Nasal cavity respiratory epithelium epithelial cell of viscerocranial mucosa (primary cell): ENCODE measurements at places on chromosomes 3 and 15. TPM values are rescaled to one million over a fixed set of nuclear protein-coding genes. Genes with fewer than 3 reads are reported as not detected.

Gene RASL12
- not detected in 2 replicates for total RNA-seq

Gene XCR1
- total RNA-seq, result not detected in 2 replicates

Gene GMNC
- total RNA-seq, result under 0.01 TPM in 1 of 2 replicates, not detected in the other

Gene TF
- total RNA-seq, result 0.21 and 0.34 TPM in 2 replicates

Gene SLC6A1
- total RNA-seq, result not detected in 2 replicates

Gene CRABP1
- not detected in 2 replicates for total RNA-seq

Gene VILL
- total RNA-seq, result 28.0 and 45.5 TPM in 2 replicates

Gene IGF2BP2
- 38.6 and 67.6 TPM in 2 replicates for total RNA-seq

Gene MEX3B
- total RNA-seq, result 0.34 and 2.3 TPM in 2 replicates

Gene SPTSSB
- 0.64 and 1.4 TPM in 2 replicates for total RNA-seq

Gene SLC28A2
- total RNA-seq, result not detected in 2 replicates

Gene FBLN2
- total RNA-seq, result 1.4 and 35.7 TPM in 2 replicates

Gene TLR9
- 0.07 TPM in 1 of 2 replicates, not detected in the other for total RNA-seq

Gene LPP
- total RNA-seq, result 21.5 and 50.5 TPM in 2 replicates

Gene KLHL40
- not detected in 2 replicates for total RNA-seq

Gene STRC
- 0.34 and 0.71 TPM in 2 replicates for total RNA-seq

Gene C2CD4A
- total RNA-seq, result 0.34 and 3.0 TPM in 2 replicates

Gene PGBD4
- 2.4 and 2.7 TPM in 2 replicates for total RNA-seq

Gene PRSS50
- under 0.01 TPM in 1 of 2 replicates, not detected in the other for total RNA-seq

Gene CYP1A2
- not detected in 2 replicates for total RNA-seq

Gene UTS2B
- total RNA-seq, result 0.07 TPM in 1 of 2 replicates, not detected in the other

Gene CCR4
- not detected in 2 replicates for total RNA-seq

Gene CRBN
- total RNA-seq, result 33.5 and 72.5 TPM in 2 replicates

Gene MESP2
- total RNA-seq, result 0.21 and 0.34 TPM in 2 replicates

Gene LMOD3
- not detected in 2 replicates for total RNA-seq

Gene UBL7
- total RNA-seq, result 26.7 and 26.8 TPM in 2 replicates

Gene ZCWPW2
- total RNA-seq, result 0.34 and 0.78 TPM in 2 replicates

Gene DAPK2
- total RNA-seq, result 2.1 and 3.9 TPM in 2 replicates

Gene TMEM89
- total RNA-seq, result not detected in 2 replicates

Gene ZPLD1
- total RNA-seq, result 0.07 and 4.4 TPM in 2 replicates

Gene PPP1R2
- total RNA-seq, result 74.9 and 93.6 TPM in 2 replicates

Gene CLRN1
- not detected in 2 replicates for total RNA-seq

Gene ARGFX
- total RNA-seq, result not detected in 2 replicates

Gene PPP1R14D
- total RNA-seq, result not detected in 2 replicates

Gene ADAMTS17
- total RNA-seq, result 0.64 and 1.0 TPM in 2 replicates

Gene CLDN16
- total RNA-seq, result 1.0 and 3.4 TPM in 2 replicates

Gene ATP13A5
- 0.07 TPM in 1 of 2 replicates, not detected in the other for total RNA-seq

Gene SERPINI2
- total RNA-seq, result not detected in 2 replicates

Gene TIPIN
- 15.6 and 16.7 TPM in 2 replicates for total RNA-seq

Gene PLSCR5
- total RNA-seq, result not detected in 2 replicates

Gene PLA2G4E
- total RNA-seq, result 0.14 and 2.4 TPM in 2 replicates

Gene CSPG5
- total RNA-seq, result 0.36 and 1.7 TPM in 2 replicates

Gene C2CD4B
- under 0.01 and 0.28 TPM in 2 replicates for total RNA-seq

Gene PRRT3
- 0.34 and 0.71 TPM in 2 replicates for total RNA-seq

Gene CAMP
- 1.2 and 3.1 TPM in 2 replicates for total RNA-seq

Gene POU1F1
- total RNA-seq, result not detected in 2 replicates

Gene ILDR1
- 1.4 and 1.7 TPM in 2 replicates for total RNA-seq

Gene ST8SIA2
- total RNA-seq, result not detected in 2 replicates

Gene SLC12A8
- total RNA-seq, result 16.1 and 23.1 TPM in 2 replicates

Gene EXD1
- total RNA-seq, result 0.21 and 1.4 TPM in 2 replicates

Gene LMAN1L
- total RNA-seq, result 0.21 TPM in 1 of 2 replicates, not detected in the other

Gene NANOGP8
- total RNA-seq, result 0.07 TPM in 1 of 2 replicates, not detected in the other

Gene PLCB2
- 0.14 TPM in 1 of 2 replicates, not detected in the other for total RNA-seq

Gene CYB561D2
- 13.7 and 14.2 TPM in 2 replicates for total RNA-seq

Gene TTC23
- total RNA-seq, result 14.4 and 30.5 TPM in 2 replicates

Gene CRYGS
- total RNA-seq, result 0.34 and 1.2 TPM in 2 replicates

Gene RAB6B
- total RNA-seq, result under 0.01 and 0.64 TPM in 2 replicates
